HS-5 (cell line): ENCODE measurements at places on chromosomes 5 and 9.

GRCh38 chr9:89811886-89812450, 207.2 kb downstream of the GADD45G start:
- no peak for DNase-seq

- DNase-seq, result no peak
These were observed 24.6 kb downstream of the LOX start for GRCh38 chr5:122053181-122054109.

GRCh38 chr5:2201011-2201410, 318.3 kb upstream of the IRX4 start:
- DNase-seq, result no peak

DNA sequence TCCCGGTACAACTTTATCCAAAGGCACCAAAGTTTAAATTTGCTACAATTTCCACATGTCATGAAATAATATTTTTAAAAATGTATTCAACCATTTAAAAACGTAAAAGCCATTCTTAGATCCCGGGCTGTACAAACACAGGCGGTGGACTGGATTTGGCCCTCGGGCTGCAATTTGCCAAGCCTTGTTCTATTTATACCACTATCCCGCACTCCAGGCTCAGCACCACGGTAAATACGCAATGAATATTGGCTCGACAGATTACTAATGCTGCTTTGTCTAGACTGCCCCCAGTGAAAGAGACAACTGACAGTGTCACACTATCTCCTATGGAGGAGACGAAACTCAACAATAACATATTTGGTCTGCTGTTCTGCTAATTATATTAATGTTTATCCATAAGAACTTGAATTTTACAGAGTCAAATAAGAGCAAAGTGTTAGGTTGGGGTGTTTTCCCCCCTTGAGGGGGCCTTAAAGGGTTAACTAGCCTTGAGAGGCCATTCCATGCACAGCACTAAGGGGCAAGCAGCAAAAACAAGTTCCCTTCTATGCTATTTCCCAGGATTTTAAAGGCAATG, 98.1 kb downstream of the MARCHF11 start:
- DNase-seq, result no peak

DNA sequence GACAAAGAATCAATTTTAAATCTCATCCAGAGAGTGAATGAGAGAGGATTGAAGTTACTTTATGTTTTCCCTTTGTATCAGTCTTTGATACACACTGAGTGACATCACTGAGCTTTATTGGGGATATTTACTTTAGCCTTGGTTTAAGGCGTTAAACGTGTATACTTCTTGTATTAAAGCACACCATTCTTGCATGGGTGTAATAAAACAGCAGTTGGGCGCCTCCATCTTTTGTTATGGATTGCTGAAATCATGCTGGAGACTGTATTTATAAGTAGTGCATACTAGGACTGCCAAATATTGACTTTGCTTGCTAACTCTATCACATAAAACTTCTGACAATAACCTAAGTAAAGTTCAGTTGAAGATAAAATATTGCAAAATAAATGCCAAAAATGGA, 1755.8 kb upstream of the WWC1 start:
- no peak for DNase-seq

- no peak for DNase-seq
These were observed 3.3 kb downstream of the RNF20 start for GRCh38 chr9:101536938-101537337.
